ENCODE measurements at places on chromosomes 4 and X.

- no peak for DNase-seq
Measured at GRCh38 chr4:6116696-6117285, 83.6 kb downstream of the JAKMIP1 start.

DNA sequence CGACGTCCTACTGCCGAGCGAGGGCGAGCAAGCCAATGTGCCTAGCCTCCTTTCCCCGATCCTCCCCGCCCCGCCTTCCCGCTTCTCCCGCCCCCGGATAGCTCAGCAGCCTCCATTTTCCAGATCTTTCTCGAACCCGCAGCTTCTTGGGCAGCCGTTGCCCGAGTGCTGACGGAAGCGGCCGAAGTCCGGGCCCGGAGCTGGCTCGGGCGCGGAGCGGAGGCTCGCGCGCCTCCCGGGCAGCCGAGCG lies 172 bp upstream of the HSPA4L start:
- peak; percentile 66 for DNase-seq

- DNase-seq: no peak
Measured at GRCh38 chr4:149845743-149846142, 30.1 kb upstream of the IQCM start.

GRCh38 chr4:142282870-142283431 lies 563.1 kb downstream of the INPP4B start:
- no peak for DNase-seq

- DNase-seq: no peak
Measured at GRCh38 chrX:112832481-112833095, 8.0 kb downstream of the AMOT start.

DNA sequence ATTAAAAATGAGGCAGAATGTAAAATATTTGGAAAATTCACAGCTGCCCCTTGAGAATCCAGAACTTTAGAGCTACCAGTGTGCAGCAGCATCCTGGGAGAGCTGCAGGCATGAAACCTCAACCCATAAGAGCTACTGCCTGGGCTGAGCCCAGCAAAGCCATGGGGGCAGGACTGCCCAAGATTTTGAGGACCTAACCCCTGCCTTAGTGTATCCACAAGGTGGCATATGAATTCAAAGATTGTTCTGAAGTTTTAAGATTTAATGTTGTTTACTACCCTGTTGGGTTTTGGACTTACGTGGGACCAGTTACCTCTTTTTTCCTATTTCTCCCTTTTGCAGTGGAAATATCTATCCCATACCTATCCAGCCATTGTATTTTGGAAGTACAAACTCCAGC lies 26.4 kb downstream of the CASP6 start:
- DNase-seq: no peak

DNA sequence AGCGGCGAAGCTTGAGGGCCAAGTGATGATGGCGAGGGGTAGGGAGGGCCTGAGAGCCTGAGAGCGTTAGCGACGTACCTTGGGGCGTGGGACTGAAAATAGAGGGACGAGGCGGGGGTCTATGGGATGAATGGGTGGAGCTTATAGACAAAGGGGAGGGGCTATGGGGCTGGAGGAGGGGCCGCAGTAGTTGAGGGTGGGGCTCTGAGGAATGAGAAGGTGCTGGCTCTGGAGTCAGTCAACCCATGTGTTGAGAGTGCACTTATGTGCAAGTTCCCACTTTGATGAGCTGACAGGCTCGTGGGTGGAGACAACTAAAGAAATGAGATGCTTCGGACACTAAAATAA lies 488 bp downstream of the TBC1D25 start:
- DNase-seq: peak; percentile 41

DNA sequence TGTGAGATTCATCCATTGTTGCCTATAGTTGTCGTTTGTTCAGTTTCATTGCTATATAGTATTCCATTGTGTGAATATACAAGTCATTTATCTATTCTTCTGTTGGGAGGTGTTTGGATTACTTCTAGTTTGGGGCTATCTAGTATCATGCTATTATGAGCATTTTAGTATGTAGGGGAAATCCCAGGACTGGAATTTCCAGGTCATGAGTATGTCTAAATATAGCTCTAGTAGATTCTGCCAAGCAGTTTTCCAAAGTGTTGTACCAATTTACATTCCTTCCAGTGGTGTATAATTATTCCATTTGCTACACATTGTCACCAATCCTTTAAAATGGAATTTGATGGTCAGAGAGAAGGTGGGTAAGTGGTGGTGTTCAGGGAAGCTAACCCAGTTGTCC lies 30.1 kb downstream of the EGFL6 start:
- no peak for DNase-seq

DNA sequence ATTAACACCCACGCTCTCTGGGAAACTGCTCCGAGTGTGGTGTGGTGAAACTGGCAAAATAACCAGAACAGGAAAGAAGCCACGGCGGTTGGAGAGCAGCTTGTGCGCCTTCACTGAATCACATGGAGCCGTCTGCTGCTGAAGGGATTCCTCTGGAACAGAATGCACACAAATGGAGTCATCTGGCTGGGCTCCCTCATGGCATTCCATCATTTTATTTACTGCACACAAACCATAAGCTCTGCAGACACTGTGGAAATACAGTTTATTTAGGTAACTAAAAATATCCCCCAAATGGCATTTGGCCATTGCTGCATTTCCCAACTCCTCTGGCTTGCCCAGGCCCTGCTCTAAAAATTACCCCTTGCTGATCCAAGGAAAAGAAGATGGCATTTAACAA lies 187.0 kb upstream of the S100G start:
- DNase-seq: no peak

DNA sequence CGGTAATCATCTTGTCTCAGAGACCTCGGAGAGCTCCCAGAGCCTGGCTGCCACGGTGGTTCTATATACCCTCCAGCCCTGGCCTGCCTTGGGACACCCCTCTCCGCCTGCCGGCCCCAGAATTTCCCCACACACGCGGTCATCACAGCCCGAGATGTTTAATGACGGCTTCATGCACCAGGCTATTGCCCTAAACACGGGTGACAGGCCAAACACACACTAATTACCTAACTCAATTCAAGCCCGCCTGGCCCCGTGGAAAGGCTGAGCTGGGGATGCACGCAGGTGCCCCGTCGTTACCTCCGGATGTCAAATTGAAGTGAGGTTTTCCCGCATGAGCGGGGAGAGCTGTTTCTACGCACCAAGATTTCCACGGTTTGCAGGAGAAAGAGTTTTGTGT lies 72.9 kb upstream of the PPP2R3B start:
- DNase-seq: no peak

DNA sequence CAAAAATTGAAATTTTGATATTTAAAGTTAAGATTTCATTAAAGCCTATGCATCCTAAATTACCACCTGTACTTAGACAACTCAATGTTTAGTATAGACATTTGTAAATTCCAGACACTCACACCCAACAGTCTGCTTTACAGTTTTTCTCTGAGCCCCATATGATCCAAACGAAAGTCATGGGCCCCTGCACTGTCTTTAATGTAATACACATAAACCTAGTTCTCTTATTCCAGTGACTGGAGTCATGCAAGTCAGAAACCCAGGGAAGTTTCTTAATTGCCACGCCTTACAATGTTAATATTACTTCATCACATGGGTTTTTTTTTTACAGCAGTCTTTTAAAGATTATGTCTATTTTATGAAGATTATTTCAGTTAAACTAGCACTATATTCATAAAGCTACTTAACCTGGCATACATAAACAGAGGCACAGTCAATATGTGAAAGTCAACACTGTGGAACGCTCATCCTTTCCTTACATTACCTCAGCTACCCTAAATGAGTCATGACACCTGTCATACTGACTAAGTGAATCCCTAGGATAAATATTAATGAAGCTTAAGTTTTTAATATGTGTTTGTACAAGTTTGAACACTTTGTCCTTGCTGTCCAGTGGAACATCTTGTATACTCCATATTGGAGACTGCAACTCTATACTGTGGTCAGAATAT lies 67.7 kb upstream of the H2AZ1 start:
- DNase-seq: no peak

- no peak for DNase-seq
Measured at GRCh38 chrX:105282077-105282476, 61.6 kb upstream of the TEX13A start.

GRCh38 chrX:139382529-139382928 lies 148.0 kb upstream of the F9 start:
- no peak for DNase-seq

GRCh38 chr4:142574306-142574705 lies 271.8 kb downstream of the INPP4B start:
- DNase-seq: no peak

DNA sequence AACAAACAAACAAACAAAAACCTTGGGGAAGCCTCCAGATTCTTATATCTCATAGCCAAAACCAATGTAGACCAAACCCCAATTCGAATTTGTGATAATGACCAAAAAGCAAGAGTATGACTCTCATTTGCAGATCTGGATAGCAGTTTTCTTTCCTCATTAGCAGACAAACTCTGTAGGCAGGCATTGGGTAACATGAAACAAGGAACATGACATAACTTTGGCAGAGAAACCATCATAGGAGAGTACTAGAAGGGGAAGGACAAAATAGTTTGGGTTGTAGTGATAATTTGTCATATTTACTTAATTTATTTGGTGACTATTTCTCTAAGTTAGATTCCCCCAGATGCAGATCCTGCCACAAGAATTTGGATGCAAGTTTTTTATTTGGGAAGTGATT lies 187.8 kb downstream of the MID1IP1 start:
- no peak for DNase-seq

DNA sequence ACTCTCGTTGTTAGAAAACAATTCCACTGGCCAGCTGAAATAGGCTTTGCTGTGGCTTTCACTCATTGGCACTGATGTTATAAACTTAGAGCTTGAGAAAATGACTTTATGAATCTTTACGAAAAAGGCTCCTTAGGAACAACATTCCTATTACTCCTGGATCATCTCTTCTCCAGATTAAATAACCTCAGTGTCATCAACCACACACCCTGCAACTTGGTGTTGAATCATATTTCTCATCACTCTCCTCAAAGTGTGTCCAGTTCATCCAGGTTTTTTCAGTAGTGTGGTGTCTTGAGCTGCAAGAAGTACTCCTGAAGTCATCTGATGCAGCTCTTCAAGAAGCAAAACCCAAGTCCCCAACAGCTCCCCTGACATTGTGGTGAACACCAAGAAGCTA lies 28.1 kb upstream of the ANOS1 start:
- DNase-seq: no peak

GRCh38 chr4:5511791-5512190 lies 196.6 kb downstream of the EVC2 start:
- no peak for DNase-seq

DNA sequence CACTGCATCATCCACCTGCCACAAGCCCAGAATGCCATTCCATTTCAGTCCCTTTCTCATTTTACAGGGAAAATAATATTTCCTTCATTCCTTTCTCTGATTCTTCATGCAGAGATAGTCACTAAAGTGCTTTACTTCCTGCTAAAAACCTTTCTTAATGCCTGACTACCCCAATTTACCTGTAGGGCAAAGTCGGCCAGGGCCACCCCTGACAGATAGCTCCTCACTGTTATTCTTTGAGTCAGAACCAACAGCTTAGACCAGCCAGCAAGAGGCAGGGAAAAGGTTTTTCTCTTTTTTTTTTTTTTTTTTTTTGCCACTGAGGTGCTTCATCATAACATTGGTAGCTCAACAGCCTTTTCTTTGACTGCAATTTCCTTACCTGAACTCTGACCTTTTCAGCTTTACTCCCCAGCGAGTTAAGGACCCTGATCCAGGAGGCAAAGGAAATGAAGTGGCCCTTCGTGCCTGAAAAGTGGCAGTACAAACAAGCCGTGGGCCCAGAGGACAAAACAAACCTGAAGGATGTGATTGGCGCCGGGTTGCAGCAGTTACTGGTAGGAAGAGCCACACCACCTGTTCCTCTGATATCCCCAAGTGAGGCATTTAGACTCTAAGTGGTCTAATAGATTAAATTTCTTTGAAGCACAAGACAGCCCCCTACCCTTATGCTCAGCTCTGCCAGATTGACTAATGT lies 85.0 kb downstream of the ALPK1 start:
- DNase-seq: no peak

DNA sequence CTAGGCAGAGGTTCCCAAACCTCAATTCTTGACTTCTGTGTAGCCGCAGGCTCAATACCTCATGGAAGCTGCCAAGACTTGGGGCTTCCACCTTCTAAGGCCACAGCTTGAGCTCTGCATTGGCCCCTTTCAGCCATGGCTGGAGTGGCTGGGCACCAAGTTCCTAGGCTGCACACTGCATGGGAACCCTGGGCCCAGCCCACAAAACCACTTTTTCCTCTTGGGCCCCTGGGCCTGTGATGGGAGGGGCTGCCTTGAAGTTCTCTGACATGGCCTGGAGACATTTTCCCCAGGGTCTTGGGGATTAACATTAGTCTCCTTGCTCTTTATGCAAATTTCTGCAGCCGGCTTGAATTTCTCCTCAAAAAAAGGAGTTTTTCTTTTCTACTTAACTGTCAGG lies 14.0 kb upstream of the LOC101059915 start:
- DNase-seq: no peak

DNA sequence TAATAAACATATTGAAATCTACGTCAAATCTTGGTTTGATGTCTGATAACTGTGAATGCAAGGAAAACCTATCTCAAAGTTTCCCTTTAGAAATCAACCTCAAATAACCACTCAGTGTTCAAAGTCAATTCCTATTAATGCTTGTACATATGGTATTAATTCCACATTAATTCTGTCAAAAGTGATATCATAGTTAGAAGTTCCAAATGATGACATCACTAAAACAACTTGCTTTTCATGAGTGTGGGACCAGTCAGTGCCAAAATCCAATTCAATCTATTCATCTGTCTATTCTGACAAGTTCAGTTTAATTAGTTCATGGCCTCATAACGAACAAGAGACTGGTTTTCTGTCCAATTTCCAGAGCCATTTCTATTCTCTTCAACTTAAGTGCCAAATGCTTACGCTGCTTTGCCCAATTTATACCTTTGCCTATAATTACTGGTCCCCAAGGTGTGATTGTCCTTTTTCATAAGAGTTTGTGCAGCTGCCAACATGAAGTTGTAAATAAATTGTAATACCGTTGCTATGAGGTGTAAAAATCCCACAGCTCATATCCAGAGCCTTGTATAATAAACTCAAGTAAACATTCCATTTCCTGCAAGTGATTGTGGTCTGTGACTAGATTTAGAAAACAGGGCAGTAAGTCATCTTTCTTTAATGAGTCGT lies 476.2 kb downstream of the RAB28 start:
- no peak for DNase-seq

DNA sequence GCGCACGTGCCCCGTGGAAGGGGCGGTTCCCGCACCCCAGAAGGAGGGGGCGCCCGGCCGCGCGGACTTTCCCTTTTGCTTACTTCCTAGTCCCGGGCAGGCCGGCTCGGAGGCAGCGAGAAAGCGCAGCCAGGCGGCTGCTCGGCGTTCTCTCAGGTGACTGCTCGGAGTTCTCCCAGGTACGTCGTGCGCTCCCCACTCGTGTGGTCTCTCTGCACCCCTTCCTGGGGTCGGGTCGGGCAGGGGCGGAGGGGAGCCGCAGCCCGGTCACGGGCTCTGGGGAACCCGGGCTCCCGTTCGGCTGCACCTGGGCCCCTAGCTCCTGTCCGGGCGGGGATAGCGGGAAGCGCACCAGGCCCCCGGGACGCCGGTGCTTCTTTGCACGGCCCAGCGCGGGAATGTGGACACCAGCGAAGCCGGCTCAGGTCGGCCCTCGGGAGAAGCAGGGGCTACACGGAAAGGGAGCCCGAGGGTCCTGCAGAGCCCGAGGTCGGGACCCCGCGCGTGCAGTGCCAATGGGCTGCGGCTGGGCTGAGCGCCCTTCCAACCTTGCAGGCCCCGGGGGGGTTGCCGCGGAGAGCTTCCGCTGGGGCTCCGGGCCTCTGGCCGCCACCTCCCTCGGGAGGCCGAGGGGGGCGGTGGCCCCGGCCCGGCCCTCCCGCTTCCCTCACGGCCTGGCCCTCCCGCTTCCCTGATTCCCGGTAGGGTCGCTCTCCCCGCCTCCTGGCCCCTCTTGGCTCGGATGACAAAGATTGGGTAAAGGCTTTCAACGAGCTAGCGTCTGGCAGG lies at the start of gene TLR2:
Gene TLR2, plus strand, starts transcription at position 99 of the 789 bp plus-strand sequence. CDS start 18,628 bp downstream, outside the sequence.
- DNase-seq: peak; percentile 55

GRCh38 chrX:15755091-15755490 lies 17.0 kb downstream of the CA5B start:
- DNase-seq: no peak
